HS-5 (cell line): ENCODE measurements at places on chromosomes 11 and 22.

- no peak for DNase-seq
These were observed 1032.8 kb downstream of the BRD1 start for GRCh38 chr22:48794906-48795305.

DNA sequence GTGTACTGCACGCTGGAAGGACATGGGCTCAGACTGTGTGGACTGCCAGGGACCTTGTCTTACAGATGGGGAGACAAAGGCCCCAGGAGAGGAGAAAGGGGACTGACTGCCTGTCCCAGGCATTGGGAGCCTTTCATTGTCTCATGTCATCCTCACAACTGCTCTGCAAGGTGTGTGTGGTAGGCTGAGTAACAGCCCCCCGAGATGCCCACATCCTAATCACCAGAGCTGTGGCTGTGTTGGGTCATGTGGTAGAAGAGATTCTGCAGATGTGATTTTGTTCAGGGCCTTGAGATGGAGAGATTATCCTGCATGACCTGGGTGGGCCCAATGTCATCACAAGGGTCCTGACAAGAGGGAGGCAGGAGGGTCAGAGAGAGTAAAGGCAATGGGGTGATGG is 39.1 kb downstream of the ARRB1 start:
- DNase-seq = no peak

GRCh38 chr11:27837895-27838563 is 137.8 kb upstream of the BDNF start:
- no peak for DNase-seq

- no peak for DNase-seq
These were observed 13.6 kb downstream of the UCP2 start for GRCh38 chr11:73969091-73969490.

DNA sequence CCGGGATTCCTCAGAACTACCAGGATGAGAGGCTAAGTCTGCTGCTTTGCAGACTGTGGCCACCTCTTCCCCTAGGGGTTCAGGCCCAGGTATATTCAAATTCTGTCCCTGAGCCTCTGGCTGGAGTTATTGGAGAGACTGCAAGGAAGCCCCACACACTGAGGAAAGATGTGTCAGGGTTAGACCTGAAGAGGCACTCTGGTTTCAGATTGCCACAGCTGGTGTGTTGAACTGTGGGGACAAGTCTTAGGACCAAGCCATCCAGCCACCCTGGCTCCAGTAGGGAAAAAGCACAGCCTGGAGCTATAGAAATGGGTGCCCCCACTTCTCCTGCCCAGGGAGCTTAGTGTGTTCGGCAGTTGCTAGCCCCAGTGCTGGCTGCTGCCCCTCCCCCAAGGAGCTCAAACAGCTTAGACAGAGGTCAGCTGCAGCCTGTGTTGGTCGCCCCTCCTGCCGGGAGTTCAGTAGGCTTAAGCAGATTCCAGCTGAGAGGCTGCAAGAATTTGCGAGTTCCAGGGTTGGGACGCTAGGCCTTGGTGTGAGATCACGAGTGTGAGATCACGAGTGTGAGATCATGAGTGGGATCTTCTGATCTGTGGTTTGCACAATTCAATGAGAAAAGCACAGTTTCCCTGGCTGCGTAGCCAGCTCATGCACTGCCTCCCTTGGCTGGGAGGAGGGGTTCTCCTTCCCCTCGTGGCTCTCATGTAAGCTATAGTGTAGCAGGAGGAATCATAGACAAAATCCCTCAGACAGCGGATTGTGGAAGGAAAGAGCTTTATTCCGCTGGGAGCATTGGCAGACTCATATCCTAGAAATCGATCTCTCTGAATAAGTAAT is 552.1 kb upstream of the CHORDC1 start:
- DNase-seq = no peak

GRCh38 chr11:60193687-60194433 is 11.0 kb upstream of the MS4A6A start:
- peak; percentile 23 for DNase-seq

DNA sequence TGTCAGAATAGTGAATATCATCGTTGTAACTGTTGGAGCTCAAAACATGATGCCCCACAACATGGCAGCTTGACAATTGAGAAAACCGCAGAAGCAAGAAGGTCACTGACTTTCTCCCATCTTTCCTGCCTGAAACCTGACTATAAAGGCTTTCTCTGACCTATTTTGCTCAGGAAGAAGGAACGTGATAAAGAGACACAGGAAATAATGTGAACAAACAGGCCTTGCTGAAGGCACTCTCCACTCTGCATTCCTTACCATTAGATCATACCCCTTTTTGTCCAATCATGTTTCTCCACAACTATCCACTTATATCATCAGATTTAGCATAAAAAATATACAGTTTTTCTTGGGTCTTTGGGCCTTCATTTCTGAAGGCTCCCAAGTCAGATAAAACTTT is 916.8 kb downstream of the METTL15 start:
- DNase-seq = no peak

DNA sequence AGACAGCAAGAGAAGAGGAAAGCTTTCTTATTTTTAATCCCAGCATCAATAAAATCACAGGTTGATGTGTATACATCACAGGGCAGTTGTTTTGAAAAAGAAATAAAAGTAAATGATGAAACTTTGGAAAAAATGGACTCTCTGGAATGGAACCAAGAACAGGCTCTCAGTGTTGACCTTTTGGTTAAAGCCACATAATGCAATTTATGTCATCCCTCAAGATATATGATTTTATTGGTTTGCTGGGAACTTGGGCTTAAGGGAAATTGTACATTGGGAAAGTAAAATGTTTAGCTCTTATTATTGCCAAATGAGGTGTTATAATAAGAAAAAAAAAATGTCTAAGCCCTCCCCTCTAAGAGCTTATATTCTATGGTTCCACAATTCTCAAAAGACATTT is 139.8 kb upstream of the MTNR1B start:
- no peak for DNase-seq

DNA sequence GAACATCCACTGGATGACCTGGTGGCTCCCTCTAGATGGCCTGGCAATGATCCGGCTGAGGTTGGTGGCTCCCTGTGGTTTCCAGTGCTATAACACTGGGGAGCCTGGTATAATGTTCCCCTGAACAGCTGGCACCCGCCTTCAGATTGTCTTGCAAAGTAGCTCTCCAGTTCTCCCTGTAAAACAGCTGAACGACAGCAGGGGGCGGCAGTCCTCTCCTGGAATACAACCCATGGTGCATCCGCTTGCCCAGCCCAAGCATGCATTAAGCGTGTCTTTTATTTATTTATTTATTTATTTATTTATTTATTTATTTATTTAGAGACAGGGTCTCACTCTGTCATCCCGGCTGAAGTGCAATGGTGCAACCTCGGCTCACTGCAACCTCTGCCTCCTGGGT is 258.9 kb downstream of the BUD13 start:
- no peak for DNase-seq

DNA sequence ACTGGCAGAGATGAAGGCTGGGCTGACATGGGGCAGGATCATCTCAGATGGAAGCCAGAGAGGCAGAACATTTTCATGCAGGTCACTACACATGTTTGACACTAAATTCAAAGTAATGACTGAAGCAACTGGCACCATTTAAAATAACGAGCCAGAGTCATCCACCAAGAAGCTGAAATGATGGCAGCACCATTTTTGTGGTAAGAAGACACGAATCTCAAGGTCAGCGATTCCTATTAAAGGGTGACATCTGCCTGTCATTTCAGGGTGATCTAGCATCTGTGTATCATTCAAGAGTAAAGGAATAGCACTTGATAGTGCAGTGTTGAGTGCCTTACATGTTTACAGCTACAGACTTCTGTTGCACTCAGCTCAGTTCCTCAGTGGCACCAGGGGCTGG is 113.4 kb upstream of the C11orf87 start:
- DNase-seq = no peak

DNA sequence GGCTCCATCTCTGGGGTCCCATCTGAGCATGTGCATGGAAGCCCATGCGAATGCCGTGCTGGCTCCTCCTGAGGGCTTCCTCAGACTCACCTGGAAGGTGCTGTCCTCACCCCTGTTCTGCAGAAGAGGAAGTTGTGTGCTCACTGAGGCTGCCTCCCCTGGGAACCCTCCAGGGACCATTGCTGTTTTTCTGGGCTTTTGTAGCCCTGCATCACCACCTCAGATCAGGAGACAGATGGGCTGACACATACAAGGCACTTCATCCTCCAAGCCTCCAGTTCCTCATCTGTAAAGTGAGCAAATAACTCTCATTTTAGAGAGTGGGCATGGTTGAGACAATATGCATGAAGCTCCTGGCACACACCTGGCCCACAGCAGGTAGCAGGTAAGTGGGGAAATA is 12.1 kb upstream of the LRRC32 start:
- no peak for DNase-seq

GRCh38 chr11:86421946-86422345 is 47.3 kb downstream of the CCDC81 start:
- no peak for DNase-seq

- no peak for DNase-seq
These were observed 30.4 kb downstream of the CYTH4 start for GRCh38 chr22:37312549-37313183.

DNA sequence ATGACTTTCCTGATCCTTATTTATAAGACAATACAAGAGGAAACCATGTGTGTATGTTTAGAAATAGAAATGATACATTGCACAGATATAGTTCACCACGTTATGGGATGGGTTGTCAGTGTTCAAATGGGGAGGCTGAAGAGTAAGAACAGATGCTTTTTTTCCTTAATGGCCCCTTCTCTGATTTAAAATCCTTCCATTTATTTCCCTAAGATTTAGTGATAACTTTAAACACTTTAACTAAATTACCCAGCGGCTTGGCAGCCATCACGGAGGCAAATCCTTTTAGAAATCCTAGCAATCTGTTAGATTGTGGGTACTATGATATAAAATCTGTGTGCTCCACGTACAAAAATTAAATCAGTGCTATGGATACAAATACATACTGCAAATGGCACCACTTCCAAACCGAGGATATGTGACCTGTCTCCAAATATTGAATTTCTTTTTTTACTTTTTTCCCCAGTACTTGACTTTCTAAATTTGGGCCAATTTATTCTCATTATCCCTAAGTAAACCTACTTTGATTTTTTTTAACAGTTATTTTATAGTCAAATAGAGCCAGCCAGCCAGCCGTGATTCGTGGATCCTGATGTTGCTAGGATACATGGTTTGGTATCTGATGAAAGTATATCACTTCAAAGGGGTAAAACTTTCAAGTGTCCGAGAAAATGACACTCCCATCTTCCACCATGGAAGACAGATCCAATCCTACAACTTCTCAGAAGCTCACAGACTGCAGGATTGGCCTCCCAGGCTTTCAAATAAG is 46.1 kb downstream of the BDNF start:
- no peak for DNase-seq

GRCh38 chr11:60900673-60901404 is 5.5 kb downstream of the PRPF19 start:
- no peak for DNase-seq

GRCh38 chr11:102705626-102706025 is at the start of gene MMP27:
Gene MMP27 (minus strand): TSS chr11:102705769. CDS start chr11:102705714, 55 bp downstream.
- DNase-seq = no peak

DNA sequence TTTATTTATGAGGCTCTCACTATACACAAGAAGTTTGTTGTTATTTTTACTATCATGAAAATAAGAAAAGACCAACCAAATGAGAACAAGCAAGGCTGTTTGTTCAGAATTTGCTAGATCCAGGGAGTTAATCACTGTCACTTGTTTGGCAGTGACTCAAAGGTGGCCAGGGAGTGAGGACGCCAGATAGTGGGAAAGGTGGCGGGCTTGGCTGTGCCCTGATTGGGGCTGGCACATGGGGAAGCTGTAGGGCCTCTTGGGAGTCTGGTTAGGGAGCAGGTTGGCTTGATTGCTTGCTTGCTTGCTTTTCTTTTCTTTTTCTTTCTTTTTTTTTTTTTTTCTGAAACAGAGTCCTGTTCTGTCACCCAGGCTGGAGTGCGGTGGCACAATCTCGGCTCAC is 53.1 kb upstream of the SLC22A12 start:
- DNase-seq = no peak

GRCh38 chr22:25098445-25099081 is 101.1 kb upstream of the CRYBB3 start:
- DNase-seq = no peak

DNA sequence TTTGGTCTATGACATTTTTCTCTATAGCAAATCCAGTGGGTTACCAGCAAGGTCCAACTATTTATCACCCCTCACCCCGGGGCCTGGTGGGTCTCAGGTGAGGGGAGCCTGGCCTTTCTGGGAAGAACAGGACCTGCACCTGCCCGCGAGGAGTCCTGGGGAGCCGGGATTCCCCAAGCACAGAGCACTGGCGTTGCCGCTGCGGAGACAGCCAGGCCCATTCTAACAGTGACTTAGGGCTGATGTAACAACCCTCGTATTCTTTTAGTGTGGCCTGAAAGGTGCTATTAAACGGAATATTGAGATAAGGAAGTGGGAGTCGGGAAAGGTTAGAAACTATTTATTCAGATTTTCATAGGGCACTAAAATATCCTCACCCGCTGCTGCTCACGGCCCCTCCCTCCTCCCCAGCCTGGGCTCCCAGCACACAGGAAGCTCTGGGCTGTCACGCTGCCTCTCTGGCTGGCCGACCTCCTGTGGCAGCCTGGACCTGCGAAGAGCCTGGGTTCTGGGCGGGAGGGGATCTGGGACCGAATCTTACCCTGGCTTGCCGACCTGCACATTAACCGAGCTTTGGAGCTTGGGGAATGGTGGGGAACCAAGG is 141.2 kb downstream of the MIAT start:
- DNase-seq = no peak

DNA sequence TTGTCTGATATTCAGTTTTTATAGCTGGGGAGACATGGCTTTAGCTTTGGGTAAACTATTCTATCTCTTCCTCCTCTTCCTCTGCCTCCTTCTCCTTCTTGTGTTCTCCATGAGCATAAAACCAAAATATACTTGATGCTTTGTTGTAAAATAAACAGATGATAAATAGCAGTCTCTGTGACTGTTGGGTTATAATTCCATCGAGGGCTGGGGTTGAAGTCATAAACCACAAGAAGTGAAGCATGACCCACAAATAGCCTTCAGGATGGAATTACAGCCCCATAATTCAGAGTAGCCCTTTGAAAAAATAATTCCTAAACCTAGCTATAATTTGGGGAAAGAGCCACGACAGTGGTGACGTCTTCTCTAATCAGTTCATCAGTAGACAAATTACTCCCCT is 177.7 kb downstream of the SNX19 start:
- DNase-seq = no peak

GRCh38 chr22:49783926-49784629 is 43.6 kb downstream of the BRD1 start:
- no peak for DNase-seq

DNA sequence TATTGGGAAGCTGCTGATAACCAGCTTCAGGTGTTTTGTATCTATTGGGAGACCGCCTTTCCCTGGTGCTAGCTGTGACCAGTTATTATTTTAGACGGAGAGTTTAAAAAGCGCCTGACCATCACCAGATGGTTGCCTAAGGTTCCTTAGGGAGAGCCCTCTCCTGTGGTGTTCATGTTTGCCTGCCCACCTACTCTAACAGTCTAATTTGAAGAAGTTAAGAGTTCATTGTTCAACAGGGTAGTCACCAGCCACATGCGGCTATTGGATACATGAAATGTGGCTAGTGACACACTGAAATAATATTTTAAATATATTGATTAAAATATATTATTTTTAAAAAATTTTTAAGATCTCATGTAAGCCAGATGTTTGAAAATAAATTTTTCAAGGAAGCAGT is 71.3 kb upstream of the SLN start:
- no peak for DNase-seq

- DNase-seq = no peak
These were observed 23.5 kb upstream of the CRYBB3 start for GRCh38 chr22:25176175-25176574.
